ENCODE measurements at places on chromosomes 1 and 21. TPM values are rescaled to one million over a fixed set of nuclear protein-coding genes. Genes with fewer than 3 reads are reported as not detected.

CCDC18 gene
- 9.8 TPM for total RNA-seq

ANGPTL3 gene
- 0.11 TPM for total RNA-seq

SFT2D2 gene
- total RNA-seq = 69.8 TPM

SFN gene
- total RNA-seq = 0.78 TPM

AMY1C gene
- not detected for total RNA-seq

CELA3B gene
- total RNA-seq = not detected

HSD3B2 gene
- total RNA-seq = not detected

PGBD2 gene
- total RNA-seq = 4.1 TPM

KANK4 gene
- not detected for total RNA-seq

PAQR6 gene
- 0.26 TPM for total RNA-seq

SPATA21 gene
- total RNA-seq = not detected

SLC1A7 gene
- under 0.01 TPM for total RNA-seq

Data from articular chondrocyte of knee joint (primary cell).